ENCODE measurements at places on chromosomes 13 and 19.

DNA sequence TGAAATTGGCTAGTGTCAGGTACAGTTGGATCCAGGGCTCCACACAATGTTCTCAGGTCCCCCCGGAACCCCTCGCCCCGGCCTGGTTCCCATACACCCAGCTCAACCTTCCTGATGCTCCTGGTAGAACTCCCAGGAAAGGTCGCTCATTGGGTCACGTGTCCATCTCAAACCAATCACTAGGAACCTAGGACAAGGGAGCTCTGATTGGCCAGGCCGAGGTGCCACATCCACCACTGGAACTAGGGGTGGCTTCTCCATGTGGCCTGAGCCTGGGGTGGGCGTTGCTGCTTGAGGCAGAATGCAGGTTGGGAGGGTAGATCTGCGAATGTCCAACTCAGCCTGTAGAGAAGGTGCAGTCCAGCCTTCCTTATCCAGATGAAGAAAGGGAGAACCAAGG lies 6.9 kb upstream of the MEF2B start:
- no peak for DNase-seq

- no peak for DNase-seq
These were observed 5.9 kb upstream of the ATP4A start for GRCh38 chr19:35569281-35569781.

GRCh38 chr19:55626350-55626749 lies 2.0 kb upstream of the ZNF784 start:
- no peak for DNase-seq

DNA sequence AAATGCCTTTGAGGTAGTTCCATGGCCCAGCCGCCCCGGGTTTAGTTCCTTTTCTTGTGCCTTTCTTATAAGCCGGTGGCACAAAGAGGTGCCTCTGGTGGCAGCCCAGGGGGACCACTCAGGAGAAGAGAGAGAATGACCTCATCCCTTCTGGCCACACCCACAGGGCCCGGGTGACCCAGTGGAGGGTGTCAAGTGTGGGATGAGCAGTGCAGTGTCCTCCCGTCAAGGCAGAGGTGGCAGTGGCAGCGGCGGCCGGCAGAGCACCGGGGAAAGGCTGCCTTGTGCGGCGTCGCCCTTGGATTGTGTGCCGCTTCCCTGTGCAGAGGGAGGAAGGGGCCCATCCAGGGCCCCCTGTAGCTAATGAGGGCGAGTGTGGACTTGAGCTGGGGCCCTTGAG lies 47.9 kb downstream of the KDM4B start:
- DNase-seq = no peak

- DNase-seq = no peak
These were observed 5.6 kb upstream of the ZNF331 start for GRCh38 chr19:53532362-53532761.
